ENCODE measurements at places on chromosomes 12 and 14. TPM values are rescaled to one million over a fixed set of nuclear protein-coding genes. Genes with fewer than 3 reads are reported as not detected.
A peak's percentile ranks its signal among the peaks of the same experiment; 100 is the strongest.

- peak; percentile 67 for DNase-seq
Observed at GRCh38 chr14:99081156-99081765, 190.7 kb downstream of the BCL11B start.

DNA sequence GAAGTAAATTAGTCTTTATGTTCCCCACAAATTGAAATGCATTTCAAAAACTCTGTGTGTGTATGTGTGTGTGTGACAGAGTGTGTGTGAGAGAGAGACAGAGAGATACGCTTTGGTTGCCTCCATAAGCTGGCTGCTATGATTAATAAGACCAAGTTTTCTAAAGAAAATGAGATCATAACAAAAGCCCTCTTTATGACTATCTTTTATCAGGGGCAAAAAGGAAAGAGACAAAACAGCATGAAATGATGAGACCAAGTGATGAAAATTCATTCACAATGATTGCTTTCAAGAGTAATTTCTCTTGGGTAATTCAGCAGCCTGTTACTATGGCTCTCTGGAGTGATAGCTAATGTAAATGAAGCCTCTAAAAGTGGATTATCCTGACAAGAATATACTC is 277.6 kb upstream of the PLEKHG7 start:
- no peak for DNase-seq

GRCh38 chr14:99040711-99041110 is 231.3 kb downstream of the BCL11B start:
- no peak for DNase-seq

DNA sequence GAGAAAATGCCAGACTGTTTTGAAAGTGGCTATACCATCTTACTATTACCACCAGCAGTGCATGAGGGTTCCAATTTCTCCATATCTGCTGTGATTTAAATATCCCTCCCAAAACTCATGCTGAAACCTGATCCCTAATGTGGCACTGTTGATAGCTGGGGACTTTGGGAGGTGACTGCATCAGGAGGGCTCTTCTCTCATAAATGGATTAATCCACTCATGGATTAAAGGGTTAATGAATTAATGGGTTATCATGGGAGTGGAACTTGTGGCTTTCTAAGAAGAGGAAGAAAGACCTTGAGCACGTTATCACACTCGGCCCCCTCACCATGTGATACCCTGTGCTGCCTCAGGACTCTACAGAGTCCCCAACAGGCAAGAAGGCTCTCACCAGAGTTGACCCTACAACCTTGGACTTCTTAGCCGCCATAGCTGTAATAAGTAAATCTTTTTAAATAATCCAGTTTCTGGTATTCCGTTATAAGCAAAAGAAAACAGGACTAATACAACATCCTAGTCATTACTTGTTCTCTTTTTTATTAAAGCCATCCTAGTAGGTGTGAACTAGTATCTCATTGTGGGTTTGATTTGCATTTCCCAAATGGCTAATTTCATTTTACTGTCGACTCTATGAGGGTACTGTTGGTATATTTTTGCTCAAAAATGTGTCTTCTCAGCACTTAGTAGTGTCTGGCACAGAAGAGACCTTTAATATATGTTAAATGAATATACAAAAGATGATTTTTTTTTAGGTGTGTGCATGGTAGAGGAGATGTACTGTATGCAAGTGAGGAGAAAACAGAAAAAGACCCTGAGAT is 14.3 kb downstream of the PPP1R12A start:
- DNase-seq, result no peak

DNA sequence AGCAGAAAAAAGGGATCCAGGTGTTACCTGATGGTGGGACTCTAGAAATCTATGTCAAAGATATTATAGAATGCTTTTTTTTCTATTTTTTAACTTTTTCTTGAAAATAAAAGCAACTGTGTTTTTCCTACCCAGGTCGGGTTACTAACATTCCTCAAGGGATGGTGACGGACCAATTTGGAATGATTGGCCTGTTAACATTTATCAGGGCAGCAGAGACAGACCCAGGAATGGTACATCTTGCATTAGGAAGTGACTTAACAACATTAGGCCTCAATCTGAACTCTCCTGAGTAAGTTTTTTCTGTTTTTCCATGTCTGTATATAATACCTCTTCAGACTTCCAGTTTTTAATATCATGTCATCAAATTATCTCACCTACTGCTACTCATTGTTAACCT is 27.6 kb upstream of the KCNMB4 start:
- DNase-seq, result no peak

GRCh38 chr14:73465823-73466532 is 7.6 kb upstream of the NUMB start:
- DNase-seq, result no peak

- DNase-seq, result no peak
Observed at GRCh38 chr14:102474934-102475333, 34.6 kb downstream of the ANKRD9 start.

GRCh38 chr12:96437171-96437445 is 36.9 kb upstream of the CDK17 start:
- no peak for DNase-seq

GRCh38 chr12:52022841-52023181 is 16.1 kb downstream of the TAMALIN start:
- DNase-seq, result no peak

GRCh38 chr12:54216797-54217661 is 28.2 kb upstream of the SMUG1 start:
- no peak for DNase-seq

- no peak for DNase-seq
Observed at GRCh38 chr14:102686196-102686801, 91.0 kb upstream of the TRAF3 start.

GRCh38 chr14:72653026-72653425 is 240.9 kb downstream of the DPF3 start:
- DNase-seq, result no peak

DNA sequence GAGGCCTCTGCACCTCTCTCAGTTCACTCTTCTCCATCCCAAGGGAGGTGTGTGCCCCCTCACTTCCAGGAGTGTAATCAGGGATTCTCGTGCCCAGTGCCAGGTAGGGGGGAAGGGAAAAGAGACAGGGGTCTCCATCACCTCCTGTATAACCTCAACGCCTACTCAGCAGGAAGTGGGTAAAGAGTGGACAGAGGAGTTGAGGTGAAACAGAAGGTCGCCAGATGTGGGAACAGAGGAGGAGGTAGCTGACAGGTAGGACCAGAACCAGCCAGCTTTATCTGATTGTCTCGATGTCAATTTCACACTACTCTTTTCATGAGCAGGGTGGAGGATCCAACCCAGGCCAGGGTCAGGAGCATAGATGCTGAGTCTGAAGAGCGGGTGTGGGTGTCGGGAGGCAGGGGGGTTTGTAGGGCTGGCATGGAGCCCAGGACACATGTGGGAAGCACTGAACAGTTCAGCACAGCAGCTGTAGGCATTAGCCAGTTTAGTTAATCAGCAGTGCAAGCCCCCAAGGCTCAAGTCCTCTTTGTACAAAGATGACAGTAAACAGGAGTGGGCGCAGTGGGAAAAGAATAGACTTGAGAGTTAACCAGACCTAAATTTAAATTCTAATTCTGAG is 213.5 kb downstream of the PELI2 start:
- no peak for DNase-seq

GRCh38 chr12:86134561-86134960 is 121.6 kb downstream of the MGAT4C start:
- DNase-seq, result no peak

- DNase-seq, result no peak
Observed at GRCh38 chr12:96883571-96883970, 23.5 kb upstream of the NEDD1 start.

- DNase-seq, result no peak
Observed at GRCh38 chr12:7373226-7373625, 69.4 kb downstream of the ACSM4 start.

DNA sequence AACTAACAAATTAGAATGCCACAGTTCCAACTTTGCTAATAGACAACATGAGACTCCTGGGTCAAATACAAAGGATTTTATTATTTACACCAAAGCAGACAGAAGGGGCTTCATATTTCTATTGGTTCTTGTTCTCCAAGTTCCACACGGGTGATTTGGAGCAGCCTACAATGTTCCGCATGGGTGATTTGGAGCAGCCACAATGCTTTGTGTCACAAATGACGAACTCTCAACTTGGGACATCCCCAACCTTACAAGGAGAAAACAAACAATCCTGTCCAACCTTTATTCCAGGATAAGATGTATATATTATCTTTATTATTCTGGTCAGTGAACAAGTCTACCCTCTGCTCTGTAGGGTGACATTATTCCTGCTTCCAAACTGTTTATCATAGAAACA is 694.3 kb upstream of the MGAT4C start:
- DNase-seq, result no peak

DNA sequence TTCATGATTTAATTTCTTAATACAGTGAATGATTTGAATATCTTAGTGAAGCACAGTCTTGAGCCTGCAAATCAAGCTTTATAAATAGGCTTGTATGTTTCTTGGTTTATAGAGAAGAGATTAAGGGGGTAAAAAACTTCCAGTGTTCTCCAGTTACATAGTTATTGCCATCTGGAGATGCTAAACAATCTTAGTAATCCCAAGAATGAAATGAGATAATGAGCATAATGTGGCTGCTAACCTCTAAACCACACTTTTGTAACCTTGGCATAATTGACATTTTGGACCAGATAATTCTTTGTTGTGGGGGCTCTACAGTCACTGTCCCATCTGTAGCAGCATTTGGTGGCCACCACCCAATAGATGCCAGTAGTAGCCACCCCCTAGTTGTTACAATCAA is 316.8 kb downstream of the CCDC91 start:
- DNase-seq, result no peak

GRCh38 chr12:92729773-92730305 is 27.1 kb downstream of the PLEKHG7 start:
- peak; percentile 27 for DNase-seq

CIROP gene
- not detected for total RNA-seq

GPRC5D gene
- total RNA-seq, result not detected

STYK1 gene
- not detected for total RNA-seq

ABHD4 gene
- 74.1 TPM for total RNA-seq

CLEC6A gene
- not detected for total RNA-seq

DLST gene
- total RNA-seq, result 107 TPM

ACADS gene
- 4.9 TPM for total RNA-seq

BEGAIN gene
- 7.0 TPM for total RNA-seq

DACT1 gene
- total RNA-seq, result 32.7 TPM

SERPINA9 gene
- total RNA-seq, result not detected

DHH gene
- total RNA-seq, result not detected

FAM90A1 gene
- not detected for total RNA-seq

FERMT2 gene
- 302 TPM for total RNA-seq

All from osteocyte (in vitro differentiated cells).